Stimulated activated CD8-positive, alpha-beta memory T cell treated with anti-CD3 and anti-CD28 coated beads, Interleukin-4, amount 100 ng/mL, for 4 hours (primary cell): ENCODE measurements at places on chromosomes 2 and 18.

DNA sequence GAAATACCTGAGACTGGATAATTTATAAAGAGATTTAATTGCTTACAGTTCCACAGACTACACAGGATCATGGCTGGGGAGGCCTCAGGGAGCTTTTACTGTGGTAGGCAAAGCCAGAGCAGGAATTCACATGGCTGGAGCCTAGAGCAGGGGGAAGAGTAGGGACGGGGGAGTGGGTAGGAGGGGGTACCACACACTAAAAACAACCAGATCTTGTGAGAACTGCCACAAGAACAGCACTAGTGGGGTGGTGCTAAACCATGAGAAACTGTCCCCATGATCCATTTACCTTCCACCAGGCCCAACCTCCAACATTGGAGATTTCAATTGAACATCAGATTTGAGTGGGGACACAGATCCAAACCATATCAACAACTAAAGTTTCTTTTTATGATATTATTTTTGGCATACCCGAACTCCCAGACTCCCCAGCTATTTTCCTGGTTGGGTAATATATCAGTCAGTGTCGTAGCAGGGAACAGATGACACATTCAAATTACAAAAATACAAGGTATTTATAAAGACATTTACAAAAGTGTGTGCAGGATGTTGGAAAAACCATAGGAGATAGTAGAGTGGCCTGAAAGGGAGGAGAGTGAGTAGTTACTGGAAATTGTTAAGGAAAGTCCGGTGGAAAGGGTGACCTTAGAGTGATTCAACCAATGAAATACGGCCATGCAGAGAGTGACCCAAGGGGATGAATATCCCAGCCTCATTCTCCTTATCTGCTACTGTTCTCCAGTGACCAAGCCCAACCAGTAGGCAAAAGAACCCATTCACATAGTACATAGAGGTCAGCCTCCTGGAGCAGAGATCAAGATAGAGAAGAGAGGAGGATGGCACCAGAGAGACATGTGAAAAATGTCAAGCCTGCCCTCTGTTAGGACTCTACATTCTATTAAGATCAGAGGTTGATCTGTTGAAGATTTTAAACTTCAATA is 8.8 kb downstream of the RPL37A start:
- DNase-seq, result no peak

DNA sequence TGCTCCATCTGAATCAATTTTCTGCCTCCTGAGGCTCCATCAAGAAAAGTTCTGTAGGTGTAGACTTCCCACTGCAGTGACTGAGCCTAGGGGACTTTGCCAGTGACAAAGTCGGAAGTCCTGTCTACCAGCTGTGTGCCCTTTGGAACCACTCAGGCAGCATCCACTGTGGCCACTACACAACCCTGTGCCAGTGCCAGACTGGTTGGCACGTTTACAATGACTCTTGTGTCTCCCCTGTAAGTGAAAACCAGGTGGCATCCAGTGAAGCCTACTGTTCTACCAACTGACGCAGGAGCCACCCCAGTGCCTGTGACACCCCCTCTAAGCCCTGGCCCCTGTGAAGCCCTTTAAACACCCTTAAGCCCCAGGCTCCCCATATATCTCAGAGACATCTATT is 132.1 kb upstream of the SERPINE2 start:
- DNase-seq, result no peak

DNA sequence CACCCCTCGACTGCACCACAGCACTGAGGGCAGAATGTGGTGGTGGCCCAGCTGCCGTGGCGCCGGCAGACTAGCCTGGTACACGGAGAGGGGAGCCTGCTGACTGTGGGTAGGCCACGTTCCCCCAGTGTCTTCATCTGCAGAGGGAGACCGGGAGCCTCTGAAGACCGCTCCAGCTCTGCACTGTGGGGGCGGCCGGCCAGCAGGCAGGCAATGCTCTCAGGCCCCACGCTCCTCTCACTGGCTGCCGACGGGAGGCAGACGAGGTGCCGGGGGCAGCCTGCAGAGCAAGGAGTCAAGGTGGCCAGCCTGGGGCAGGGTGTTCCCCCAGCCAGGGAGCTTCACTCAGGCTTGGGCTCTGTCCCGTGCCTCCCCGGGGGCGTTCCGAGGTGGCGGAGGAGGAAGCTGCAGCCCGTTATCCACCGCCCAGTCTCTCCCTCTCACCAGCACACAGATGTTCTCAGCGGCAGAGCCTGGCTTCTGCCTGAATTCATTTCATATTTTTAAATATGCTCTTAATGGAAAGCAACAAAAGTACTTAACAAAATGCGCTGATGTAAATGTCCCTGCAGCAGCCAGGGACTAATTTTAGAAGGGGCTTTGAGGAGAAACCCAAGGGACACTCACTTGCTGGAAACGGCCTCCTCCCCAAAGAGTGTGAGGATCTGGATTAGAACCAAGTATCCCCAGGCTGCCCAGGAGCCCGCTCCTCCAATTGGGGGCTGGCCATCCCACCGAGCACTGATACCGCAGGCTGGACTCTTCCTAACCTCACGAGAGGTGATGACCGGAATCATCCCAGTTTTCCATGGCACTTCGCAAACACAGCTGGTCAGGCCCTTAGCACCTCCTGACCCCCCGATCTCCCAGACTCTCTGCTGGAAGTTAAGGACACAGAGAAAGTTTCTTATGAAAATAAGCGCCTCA is 87.8 kb downstream of the HDAC4 start:
- DNase-seq, result no peak

- no peak for DNase-seq
These were observed 6.8 kb upstream of the KCNS3 start for GRCh38 chr2:17871639-17872038.

GRCh38 chr2:35933031-35933430 is 422.5 kb upstream of the CRIM1 start:
- DNase-seq, result no peak

- no peak for DNase-seq
These were observed 40.2 kb downstream of the NIFK start for GRCh38 chr2:121696410-121696930.

DNA sequence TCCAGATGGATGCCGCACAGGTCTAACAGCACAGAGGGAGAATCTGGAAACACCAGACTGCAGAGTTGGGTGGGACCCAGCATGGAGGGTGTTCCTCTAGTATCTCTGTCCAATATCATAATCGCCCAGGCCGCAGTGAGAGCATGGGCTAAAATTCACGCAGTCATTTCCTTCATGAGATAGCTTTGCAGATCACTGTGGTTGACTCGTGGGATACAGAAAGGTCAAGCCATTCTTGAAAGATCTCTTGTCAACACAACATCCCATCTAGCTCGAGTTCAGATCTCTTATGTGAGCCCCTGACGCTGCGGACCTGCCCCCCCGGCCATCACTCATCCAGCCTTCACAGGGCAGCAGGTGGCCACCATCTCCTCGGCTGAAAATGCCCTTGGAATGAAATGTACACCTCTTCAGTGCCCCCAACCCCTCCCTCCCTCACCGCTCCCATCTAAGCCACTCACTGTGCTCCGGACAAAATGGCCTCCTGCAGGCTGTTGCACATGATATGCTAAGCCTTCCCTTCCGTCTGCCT is 45.9 kb downstream of the FOSL2 start:
- DNase-seq, result no peak

- DNase-seq, result no peak
These were observed 1136.9 kb upstream of the TMEFF2 start for GRCh38 chr2:193331676-193332075.

DNA sequence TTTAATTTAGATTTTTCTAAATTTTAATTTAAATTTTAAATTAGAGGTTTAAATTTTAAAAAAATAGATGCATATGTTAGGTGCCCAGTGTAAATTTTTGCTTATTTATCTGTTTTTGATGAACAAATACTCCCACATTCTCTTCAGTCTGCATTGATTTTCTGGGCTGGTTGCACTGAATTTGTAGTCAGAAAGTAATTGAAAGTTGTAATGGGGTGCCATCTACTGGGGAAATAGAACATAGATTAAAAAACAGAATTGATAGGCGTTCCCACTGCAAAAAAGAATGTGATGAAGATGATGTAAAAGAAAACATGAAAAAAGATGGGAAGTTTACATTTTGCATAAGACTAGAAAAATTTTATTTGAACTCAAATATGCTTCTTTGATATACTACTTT is 51.7 kb upstream of the CCDC85A start:
- no peak for DNase-seq

DNA sequence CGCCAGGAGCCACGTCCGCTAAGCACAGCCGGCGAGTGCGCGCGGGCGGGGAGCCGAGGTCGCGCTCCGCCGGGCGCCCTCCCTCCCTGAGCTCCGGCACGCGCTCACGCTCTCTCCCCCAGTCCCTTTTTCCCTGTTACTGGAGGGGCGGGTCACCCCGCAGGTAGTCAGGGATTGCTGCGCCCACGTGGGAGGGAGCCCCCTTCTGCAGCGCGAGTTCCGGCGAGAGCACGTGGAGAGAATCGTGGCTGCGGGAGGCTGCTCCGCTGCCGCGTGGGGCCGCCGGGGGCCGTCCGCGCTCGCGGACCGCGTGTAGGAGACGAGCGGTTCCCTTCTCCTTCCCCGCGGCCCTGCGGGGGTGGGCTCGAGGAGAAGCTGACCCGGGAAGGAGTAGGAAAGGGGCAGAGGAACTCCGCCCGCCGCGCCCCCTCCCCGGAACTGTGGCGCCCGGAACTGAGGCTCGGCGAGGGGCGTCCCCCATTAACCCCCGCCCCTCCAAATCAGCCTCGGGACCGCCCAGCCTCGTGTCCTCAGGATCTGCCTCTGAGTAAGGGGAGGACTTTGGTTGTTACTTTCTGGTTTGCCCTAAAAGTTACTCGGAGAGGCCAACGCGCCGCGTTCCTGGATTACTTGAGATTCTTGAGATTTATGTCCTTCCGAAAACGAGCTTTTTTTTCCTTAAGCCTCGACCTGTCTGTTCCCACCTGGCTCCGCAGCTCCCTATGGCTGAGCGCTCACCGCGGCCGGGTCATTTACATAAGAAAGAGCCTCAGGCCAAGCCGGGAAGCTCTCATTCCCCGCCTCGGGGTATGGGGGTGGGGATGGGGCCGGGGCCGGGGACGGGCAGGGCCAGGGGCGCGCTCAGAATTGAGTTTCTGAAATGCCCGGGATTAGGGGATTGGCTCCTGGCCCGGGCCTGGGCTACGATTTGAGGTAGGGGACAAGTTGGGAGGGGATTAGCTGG is 1.1 kb downstream of the HK2 start:
- DNase-seq, result peak; percentile 58

DNA sequence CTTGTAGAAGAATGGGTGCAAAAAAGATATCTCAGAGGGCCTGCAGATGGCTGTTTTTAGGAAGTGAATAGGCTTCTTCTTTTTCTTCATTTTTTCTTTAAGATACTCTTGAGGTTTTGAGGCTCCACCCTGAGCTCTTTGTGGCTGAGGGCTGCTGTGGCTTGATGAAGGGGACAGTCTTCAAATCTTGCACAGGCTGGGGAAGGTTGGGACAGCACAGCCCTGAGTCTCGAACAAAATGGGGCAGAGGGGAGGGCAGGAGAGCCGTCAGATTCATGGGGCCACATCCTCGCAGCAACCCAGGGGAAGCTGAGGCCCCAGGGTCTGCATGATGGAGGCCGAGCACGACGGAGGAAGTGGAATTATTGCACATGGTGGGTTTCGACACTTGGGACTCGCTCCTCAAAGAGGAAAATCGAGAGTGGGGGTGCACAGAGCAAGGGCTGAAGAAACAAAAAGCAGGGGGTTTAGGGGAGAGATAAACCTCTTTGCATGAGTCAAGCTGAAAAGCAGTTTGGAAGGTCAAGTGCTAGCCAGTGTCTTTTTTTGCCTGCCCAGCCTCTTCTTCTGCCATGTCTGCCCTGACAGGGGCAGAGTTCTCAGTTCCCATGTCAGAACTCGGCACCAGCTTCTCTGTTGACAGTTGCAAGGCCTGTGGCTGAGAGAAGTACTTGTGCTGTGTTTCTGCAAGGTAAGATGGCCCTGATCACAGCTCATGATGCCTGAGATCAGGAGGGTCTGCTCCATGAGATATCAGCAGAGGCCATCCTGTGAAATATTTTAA is 19.5 kb downstream of the INPP4A start:
- DNase-seq, result no peak

GRCh38 chr2:14944562-14945346 is 312.2 kb downstream of the LRATD1 start:
- no peak for DNase-seq

DNA sequence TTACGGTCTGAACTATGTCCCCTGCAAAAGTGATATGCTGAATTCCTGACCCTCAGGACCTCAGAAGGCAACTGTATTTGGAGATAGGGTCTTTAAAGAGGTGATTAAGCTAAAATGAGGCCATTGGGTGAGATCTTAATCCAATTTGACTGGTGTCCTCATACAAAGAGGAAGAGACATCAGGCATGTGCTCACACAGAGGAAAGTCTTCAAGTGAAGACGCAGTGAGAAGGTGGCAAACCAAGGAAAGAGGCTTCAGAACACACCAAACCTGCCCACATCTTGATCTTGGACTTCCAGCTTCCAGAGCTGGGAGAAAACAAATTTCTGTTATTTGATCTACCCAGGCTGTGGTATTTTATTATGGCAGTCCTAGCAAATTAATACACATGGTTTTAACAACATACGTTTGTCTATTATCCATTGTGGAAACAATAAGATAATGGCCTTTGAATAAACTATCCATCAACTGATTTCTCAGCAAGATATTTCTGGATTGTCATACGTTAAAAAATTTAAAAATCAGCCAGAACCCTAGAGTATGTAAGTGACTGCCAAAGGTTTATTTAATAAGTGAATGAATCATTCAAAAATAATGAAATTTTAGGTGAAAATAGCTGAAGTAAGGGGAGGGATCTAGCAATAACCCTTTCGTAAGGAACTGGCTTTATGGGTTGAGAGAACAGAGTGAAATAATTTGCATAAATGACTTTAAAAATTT is 6.5 kb downstream of the WIPF1 start:
- DNase-seq, result no peak

- DNase-seq, result no peak
These were observed 6.9 kb downstream of the NEU2 start for GRCh38 chr2:233039212-233039845.

DNA sequence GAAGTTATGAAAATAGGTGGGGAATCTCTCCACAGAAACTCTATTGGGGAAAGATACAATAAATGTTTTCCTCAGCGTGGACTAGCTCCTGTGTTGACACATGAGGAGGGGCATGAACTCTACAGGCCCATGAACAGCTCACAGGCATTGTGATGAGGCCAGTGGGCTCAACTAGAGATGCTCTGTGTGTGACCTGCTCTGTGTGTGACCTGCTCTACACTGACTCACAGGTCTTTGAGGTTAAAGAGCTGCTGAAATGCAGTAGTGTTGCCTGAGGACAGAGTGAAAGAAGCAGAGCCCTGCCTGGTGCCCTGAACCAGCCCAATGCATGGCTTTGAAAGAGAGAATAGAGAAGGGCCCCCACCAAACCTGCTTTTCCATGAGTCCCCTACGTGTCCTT is 117.6 kb downstream of the MCFD2 start:
- no peak for DNase-seq

- DNase-seq, result no peak
These were observed 1.4 kb downstream of the IL36RN start for GRCh38 chr2:113060396-113060795.

- no peak for DNase-seq
These were observed 116.1 kb upstream of the GPC1 start for GRCh38 chr2:240319221-240319854.

- no peak for DNase-seq
These were observed 526.3 kb upstream of the LRRTM1 start for GRCh38 chr2:80830891-80831290.
